ENCODE measurements at places on chromosomes 16 and 17.

- DNase-seq, result no peak
Observed at GRCh38 chr16:69555437-69555836, 10.3 kb upstream of the NFAT5 start.

GRCh38 chr17:17348872-17349723 lies 45.9 kb downstream of the NT5M start:
- no peak for DNase-seq

DNA sequence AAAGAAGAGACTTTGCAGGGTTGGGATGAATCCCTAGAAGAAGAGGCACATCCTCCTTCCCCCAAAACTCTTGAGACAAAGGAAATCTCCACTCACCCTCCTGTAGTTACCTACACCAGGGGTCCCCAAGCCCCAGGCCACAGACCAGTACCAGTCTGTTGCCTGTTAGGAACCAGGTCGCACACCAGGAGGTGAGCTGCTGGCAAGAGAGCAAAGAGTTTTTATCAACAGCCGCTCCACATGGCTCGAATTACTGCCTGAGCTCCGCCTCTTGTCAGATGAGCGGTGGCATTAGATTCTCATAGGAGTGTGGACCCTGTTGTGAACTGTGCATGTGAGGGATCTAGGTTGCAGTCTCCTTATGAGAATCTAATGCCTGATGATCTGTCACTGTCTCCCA lies 98.9 kb downstream of the CCT6B start:
- DNase-seq, result no peak

- DNase-seq, result no peak
Observed at GRCh38 chr16:55102531-55102930, 171.9 kb downstream of the IRX5 start.

GRCh38 chr17:59561042-59561441 lies 4.4 kb upstream of the DHX40 start:
- DNase-seq, result peak; percentile 20

GRCh38 chr16:20243731-20244281 lies 83.5 kb downstream of the GP2 start:
- no peak for DNase-seq

DNA sequence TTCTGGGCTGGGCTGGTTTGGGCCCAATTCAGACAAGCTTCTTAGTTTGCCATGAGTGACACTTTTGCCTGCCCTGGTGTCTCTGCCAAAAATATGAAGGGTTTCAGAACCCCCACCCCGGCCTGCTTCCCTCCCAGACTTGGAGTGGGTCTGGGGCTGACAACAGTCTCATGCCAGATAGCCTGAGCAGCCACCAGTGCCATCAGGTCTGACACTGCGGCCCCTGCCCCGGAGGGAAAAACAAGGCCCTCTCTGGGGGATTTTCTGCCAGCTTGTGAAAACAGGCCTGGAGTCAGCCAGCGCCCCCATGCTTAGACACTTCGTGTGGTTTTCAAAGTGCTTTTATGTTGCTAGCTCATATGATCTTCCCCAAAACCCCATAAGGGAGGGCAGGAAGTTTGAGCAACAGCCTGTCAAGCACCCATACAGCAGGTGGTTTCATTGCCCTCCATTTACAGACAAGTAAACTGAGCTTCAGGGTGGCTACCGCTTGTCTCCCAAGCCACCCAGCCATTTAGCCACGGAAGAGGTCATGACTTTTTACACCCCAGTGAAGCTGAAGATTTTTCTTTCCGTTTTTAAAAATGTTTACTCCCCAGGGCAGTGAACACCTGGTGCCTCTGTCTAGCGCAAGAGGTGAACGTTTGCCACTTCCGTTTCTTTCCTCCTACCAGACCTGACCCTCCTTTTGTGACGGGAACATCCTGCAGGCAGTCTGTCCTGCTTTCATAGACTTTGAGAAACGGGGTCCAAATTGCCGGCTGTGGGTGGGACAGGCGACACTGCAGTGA lies 300.6 kb downstream of the SEC14L1 start:
- DNase-seq, result no peak

DNA sequence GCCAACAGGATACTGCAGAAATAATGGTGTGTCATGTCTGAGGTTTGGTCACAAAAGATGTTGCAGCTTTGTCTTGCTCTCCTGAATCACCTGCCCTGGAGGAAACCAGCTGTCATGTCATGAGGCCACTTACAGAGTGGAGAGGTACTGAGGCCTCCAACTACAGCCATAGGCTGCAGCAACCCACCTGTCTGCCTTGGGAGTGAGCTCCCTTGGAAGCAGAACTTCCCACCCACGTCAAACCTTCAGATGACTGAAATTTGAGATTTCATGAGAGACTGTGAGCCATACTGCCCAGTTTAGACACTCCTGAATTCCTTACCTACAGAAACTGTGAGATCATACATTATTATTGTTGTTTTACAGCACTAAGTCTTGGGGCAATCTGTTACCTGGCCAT lies 475.9 kb downstream of the HS3ST3B1 start:
- DNase-seq, result peak; percentile 70

GRCh38 chr16:81873206-81873605 lies 94.1 kb downstream of the PLCG2 start:
- DNase-seq, result no peak

- DNase-seq, result no peak
Observed at GRCh38 chr17:29400818-29401217, 10.7 kb downstream of the TAOK1 start.

DNA sequence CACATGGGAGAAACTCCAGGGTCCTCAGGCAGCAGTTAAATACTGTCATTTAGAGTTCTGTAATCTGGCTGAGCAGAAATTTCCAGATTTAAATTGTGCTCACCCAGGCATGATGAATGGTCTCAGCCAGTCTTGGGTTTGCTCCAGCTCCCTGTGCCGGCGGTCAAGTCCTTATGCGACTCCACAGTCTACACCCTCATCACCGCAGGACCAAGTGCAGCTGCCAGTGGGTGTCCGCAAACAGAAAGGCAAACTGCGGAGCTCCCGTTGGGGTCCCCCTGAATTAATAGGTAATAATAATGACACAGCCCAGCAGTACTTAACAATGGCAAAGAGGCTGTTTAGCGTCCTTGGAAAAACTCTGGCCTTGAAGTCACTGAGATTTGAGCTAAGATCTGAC lies 3.9 kb upstream of the CACNG4 start:
- no peak for DNase-seq

GRCh38 chr16:24130494-24131085 lies 125.5 kb upstream of the CACNG3 start:
- DNase-seq, result no peak

DNA sequence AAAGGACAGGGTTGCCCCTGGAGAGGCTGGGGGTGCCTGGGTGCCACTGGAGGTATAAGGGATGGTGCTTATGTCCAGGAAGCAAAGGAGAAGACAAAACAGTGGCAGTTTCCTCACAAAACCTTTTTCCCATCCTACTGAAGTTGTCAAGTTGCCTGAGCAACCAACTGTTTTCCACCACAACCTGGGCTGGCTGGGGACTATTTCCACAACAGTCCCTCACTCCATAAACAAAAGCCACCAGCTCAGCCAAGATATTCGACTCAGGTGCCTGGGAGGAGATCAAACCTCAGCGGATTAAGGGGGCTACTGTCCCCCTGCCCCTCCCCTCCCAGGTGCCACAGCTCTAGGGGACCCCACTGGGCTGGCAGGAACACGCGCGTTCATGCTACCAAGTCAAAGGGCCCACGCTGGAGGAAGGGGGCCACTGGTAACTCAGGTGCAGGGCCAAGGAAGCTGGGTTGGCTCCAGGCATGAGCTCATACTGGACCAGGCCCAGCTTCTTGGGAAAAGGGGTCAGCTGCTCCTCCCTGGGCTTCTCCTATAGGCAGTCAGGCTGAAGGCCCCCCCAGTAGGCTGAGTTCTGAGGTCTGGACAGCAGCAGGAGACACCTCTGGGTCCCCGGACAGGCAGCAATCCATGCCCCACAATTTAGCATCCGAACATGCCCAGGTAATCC lies 45.7 kb upstream of the MRPS23 start:
- no peak for DNase-seq

DNA sequence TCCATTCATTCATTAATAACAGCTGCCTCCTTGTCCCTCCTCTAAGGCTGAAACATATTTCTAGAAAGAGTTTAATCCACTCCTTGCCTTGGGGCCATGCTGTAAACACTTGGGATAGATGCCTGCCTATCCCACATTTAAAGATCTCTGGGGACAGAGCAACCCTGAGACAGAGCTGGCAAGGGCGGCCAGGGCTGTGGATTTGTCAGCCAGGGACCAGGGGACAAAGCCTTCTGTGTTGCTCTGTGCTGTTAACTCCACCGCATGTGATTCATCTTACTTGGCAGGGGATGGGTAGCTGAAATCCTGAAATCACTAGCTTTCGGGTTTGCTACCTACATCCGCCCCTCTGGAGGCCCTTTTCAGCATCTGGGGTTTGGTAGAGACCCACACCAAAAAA lies 392.9 kb downstream of the SLC39A11 start:
- DNase-seq, result no peak

GRCh38 chr17:82723169-82723807 lies 6.8 kb downstream of the FN3KRP start:
- no peak for DNase-seq

GRCh38 chr17:31900877-31901276 lies 631 bp downstream of the UTP6 start:
- peak; percentile 45 for DNase-seq

DNA sequence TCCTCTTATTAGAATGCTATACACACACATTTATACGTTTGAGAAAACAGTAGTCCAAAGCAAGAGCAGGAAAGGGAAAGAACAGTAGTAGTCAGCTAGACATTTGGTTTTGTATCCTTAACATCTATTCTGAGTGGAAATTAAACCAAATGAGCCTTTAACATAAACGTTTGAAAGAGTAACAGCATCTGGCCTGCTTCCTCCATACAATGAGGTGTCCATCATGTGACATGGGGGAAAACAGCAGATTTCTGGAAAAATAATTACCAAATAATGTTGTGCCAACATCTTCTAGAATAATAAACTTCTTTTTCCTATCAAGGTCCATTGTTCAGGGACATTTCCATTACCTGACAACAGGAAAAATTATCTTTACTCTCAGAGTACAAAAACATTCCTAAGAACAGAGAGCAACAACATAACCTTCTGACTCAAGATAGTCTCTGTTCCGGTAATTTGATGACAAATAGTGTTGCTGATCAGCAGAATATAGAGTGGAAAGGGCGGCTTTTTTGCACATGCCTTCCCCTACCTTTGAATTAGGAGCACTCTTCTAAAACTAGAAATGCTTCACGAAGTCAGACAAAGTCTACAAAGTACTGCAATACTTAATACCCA lies 20.2 kb downstream of the CYTH1 start:
- DNase-seq, result no peak

- no peak for DNase-seq
Observed at GRCh38 chr16:55815320-55815719, 17.6 kb downstream of the CES1 start.

DNA sequence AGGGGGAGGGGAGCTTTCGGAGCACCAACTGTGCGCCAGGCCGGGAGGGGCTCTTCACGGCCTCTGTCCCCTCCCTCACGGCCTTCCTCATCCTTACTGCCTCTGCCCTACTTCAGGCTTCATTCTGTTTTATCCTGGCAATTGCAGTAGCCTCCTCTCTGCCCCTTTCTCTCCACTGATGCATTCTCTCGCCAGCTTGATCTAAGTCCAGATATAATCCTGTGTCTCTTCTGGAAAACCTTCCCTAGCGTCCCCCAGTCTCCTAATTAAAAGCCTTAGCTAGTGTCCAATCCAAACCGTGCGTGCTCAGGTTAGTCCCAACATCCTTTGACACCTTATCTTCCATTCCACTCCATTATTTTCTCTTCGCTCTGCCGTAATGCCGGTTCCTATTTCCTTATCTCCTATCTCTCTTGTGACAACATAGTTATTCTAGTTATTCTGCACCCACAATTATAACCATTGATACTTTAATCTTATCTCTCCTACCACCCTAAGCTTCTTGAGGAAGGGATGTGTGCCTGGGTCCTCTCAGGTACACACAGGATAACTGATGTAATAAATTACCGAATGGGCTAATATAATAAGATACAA lies 869 bp downstream of the ZNF48 start:
- DNase-seq, result no peak

DNA sequence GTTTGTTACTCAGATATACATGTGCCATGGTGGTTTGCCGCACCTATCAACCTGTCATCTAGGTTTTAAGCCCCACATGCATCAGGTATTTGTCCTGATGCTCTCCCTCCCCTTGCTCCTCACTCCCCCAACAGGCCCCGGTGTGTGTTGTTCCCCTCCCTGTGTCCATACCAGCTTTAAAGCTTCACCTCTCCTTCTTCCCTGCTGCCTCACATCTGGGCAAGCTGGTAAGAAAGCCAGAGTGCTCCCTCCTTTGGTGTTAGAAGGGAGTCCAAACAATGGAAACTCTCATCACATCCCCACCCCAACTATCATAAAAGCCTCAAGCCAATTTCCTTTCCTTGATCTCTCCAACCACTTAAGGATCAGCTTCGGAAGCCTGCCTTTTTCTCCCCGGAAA lies 1115.6 kb upstream of the GOT2 start:
- DNase-seq, result no peak

DNA sequence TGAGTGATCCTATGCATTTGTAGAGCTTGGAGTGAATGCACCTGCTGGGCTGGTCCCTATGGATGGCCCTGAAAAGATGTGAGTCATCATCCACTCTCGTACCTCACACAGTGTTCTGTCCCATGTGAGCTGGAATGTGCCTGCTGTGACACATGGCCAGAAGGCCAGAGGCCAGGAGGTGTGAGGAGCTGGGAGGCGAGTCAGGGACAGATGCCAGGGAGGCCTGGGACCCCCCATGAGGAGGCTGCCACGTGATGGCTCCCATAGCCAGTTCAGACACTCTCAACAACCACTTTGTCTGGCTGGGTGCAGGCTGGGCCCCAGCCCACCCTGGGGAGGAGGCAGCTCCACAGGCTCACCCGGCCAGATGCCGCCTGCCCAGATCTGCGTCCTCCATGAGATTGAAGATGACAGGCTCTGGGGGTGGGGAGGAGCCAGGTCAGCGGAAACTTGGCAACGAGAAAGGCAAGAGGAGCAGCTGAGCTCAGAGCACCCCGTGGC lies 168.8 kb downstream of the C16orf78 start:
- no peak for DNase-seq

DNA sequence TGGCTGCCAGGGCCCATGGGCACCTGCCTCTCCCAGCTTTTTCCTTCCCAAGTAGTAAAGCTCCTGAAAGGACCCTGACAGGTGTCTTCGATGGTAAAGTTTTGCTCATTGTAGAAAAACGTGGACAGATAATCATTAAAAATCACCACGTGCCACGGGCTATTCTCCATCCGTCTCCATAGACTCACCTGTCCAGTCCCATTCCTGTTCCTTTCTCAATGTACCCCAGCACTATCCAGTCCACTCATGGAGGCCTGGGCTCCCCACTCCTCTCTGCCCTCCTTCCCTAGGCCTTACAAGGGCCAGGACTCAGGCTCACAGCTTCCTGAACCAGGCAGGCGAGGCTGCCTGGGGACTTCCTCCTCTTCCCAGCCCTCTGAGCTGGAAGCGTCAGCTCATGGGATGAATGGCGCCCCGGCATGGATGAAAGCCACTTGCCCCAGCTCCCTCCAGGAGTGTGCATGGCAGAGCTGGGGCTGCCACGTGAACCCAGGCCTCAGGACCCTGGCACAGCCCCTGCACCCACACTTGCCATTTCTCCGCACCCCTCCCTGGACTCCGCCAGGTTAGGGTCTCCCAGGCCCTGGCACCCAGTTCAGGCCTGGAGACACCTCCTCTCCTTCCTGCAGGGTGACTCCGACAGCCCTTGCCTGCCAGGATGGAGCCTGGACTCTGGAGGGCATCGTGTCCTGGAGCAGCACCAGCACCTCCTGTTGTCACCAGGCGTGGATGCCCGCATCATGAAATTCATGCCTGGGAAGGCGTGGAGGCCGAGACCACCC lies 8.8 kb downstream of the CTRB1 start:
- DNase-seq, result no peak

Measured in iris pigment epithelial cell (primary cell).